ENCODE measurements at places on chromosomes 1 and 21. TPM values are rescaled to one million over a fixed set of nuclear protein-coding genes. Genes with fewer than 3 reads are reported as not detected.

- DNase-seq, result no peak
Observed at GRCh38 chr21:34865400-34866241, 183.5 kb downstream of the RUNX1 start.

- DNase-seq, result peak; percentile 99
Observed at GRCh38 chr21:41630249-41630648, 122.3 kb upstream of the TMPRSS2 start.

- DNase-seq, result no peak
Observed at GRCh38 chr1:185049670-185050069, 4.3 kb downstream of the RNF2 start.

GRCh38 chr1:25161981-25162380 lies 70.3 kb downstream of the SYF2 start:
- DNase-seq, result no peak

The KCNJ9 gene
- not detected for total RNA-seq

All from foreskin keratinocyte (primary cell).